ENCODE measurements at places on chromosomes 5 and 9.

GRCh38 chr5:87408204-87408603, 4.5 kb downstream of the CCNH start:
- no peak for DNase-seq

- DNase-seq = no peak
Observed at GRCh38 chr5:133132717-133133116, 80.9 kb downstream of the HSPA4 start.

GRCh38 chr5:82793808-82794419, 283.3 kb downstream of the TMEM167A start:
- DNase-seq = peak; percentile 47

- no peak for DNase-seq
Observed at GRCh38 chr9:89864257-89864656, 259.4 kb downstream of the GADD45G start.

- no peak for DNase-seq
Observed at GRCh38 chr5:132003170-132003744, 8.2 kb downstream of the ACSL6 start.

DNA sequence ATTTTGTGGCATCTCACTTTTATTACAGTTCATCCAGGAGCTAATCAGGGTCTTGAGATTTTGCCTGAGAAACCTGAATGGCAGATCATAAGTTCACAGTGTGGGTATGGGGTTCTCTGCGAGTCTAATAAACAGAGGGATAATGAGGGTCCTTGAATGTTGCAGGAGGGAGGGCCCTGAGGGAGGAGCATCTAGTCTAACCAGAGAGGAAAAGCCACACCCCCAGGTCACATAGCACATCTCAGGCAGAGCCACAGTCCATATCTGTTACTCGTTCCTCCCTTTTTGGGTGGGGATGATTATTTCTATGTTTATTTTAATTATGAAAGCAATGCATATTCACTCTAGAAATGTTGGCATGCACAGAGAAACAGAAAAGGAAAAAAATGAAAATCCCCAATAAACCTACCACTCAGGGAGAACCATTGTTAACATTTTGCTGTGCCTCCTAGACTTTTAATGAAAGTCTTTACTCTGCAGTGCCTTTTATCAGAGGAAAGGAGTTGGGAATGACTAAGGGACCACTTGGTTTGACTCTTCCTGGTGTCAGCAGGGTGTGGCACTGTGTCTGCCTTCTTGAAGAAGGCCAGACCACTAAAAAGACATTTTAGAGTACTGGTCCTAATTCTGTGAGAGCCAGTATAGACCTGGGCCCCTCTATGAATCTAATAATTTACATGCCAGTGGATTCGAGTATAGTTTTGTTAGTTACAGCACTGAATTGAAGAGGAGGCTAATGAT, 2.8 kb downstream of the GALNT12 start:
- DNase-seq = no peak

GRCh38 chr5:78841767-78842166, 143.3 kb downstream of the ARSB start:
- no peak for DNase-seq

- no peak for DNase-seq
Observed at GRCh38 chr9:26955222-26955903, 849 bp upstream of the IFT74 start.

DNA sequence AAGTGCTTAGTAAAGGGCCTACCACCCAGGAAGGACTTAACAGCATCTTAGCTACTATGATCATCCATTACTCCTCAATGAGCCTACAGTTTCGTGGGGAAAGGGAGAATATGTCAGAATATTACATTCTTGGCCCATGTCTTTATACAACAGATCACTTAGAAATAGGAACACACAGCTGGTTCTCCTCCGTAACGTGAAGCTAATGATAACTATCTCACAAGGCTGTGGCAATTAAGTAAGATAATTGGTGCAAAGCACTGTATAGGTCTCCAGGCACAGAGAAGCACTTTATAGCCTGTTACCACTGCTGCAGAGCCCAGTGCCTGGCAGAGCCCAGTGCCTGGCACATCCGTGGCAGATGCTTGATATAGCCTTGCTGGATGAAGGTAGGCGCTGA, 347.6 kb downstream of the SLIT3 start:
- DNase-seq = no peak

DNA sequence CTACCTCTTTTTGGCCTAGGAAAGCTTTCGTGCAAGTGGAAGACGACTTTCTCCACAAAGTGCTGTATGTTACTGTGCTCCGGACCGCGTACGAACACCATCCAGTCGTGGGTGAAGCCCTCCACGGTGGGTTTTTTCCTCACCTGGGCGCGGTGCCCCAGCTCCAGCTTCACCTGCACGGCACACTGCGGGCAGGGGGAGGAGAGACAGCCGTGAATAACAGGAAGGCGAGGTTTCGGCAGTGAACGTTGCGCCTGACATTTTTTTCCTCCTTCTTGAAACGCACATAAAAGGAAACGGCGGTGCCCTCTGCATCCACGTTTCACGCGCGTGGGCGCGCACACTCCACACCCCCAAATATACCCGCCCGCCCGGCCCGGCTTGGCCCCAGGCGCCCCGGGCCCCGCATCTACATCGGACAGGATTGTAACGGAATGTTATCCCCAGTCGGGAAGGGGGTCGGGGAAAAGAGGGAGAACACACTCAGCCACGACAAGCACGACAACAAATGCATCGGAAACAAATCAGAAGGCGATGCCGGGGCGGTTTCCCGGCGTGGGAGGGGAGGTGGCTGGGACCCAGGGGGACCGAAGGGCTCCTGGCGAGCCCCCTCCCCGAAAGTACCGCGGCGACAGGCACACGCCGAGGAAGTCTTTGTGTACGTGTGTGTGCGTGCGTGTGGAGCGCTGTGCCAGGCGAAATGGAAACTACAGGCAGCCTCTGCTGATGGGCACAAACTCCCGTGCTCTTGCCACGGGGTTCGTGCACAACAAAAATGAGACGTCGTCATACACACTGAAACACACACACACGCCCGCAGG, 1.4 kb downstream of the MLLT3 start:
- peak; percentile 57 for DNase-seq

GRCh38 chr5:110840347-110840960, 101.6 kb downstream of the SLC25A46 start:
- DNase-seq = no peak

- DNase-seq = peak; percentile 68
Observed at GRCh38 chr9:131776473-131776872, 36.6 kb upstream of the RAPGEF1 start.

- DNase-seq = no peak
Observed at GRCh38 chr9:37784291-37784615, 611 bp downstream of the EXOSC3 start.

Data from activated CD8-positive, alpha-beta memory T cell treated with anti-CD3 and anti-CD28 coated beads, Interleukin-2, amount 10 ng/mL, durations not matched to agents 7 days and 5 days (primary cell).